Lung (tissue), 17 donors: ENCODE measurements at places on chromosomes 13 and 19. TPM values are rescaled to one million over a fixed set of nuclear protein-coding genes. Genes with fewer than 3 reads are reported as not detected.

DNA sequence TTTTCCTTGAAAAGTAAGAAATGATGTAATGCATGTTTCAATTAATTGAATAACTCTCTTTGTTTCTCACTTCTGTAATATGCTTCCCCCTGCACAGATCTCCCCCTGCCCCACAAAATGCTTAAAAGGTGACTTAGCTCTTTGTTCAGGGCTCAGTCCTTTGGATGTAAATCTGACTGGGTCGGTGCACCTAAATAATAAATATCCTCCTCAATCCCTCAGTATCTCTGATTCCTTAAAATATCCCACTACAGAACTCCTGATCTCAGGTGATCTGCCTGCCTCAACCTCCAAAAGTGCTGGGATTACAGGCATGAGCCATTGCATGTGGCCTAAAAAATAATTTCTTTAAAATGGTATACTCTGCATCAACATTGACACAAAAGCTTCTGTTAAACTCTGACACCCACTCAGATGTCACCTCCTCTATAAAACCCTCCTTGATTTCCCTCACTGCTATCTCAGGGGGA lies 107.0 kb downstream of the ZNF429 start:
- no peak for DNase-seq

- DNase-seq: no peak
Observed at GRCh38 chr19:49549045-49549444, 21.2 kb downstream of the RCN3 start.

DNA sequence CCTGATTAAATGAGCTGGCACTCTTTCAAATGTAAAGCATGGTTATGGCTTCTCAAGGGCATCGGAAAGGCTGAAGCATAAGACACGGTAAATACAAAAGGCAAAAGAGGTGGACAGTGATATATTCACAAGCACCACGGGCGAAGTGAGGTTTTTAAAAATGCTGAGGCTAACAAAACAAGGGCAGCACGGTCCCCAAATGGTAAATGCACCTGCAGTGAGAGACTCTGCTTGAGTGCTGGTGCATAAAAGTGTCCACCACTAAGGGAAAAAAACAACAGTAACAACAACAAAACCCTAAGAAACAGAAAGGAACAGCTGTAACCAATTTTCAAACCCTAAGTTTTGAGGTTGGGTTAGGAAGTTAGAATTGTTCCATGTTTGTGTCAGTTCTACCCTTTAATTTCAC lies 234.9 kb downstream of the PCDH9 start:
- DNase-seq: no peak

The APOC4 gene
- not detected for total RNA-seq

DNA sequence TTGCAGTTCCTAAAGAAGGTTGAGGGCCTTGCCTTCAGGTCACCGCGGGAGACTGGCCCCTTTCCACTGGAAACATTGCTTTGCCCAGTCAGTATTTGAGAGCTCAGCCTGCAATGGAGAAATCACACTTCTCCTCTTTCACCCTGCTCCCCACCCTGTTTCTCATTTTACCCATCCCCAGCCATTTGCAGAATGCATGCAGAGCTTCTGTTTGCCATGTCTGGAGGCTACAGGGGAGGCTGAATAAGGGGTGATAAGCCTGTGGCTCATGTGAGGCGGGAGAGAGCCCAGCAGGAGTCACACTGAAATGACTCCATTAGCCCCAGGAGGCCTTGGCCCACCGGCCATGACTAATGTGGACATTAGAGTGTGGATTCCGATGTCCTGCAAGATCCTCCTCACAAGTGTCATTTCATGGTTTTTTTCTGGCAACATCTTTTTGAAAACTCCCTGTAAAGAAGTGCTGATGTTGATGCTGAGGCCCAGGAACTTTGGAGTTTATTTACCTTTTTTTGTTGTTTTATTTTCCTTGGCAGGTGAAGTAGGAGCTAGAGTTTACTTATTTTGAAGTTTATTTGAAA lies 6.3 kb downstream of the SPINT2 start:
- no peak for DNase-seq

DNA sequence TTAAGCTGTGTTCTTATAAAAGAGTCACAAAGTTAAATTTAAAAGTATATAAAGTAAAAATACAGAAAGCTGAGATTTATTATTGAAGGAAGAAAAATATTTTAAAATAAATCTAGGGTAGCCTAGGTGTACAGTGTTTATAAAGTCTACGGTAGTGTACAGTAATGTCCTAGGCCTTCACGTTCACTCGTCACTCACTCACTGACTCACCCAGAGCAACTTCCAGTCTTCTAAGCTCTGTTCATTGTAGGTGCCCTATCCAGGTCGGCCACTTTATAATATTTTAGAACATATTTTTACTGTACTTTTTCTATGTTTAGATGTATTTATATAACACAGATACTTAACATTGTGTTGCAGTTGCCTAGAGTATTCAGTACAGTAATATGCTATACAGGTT lies 47.4 kb downstream of the NDFIP2 start:
- DNase-seq: no peak

- DNase-seq: peak; percentile 86
Observed at GRCh38 chr19:46426035-46426505, 2.7 kb downstream of the PNMA8C start.

The GGACT gene
- total RNA-seq: 5.3 TPM

The ZNF112 gene
- total RNA-seq: 11.3 TPM

DNA sequence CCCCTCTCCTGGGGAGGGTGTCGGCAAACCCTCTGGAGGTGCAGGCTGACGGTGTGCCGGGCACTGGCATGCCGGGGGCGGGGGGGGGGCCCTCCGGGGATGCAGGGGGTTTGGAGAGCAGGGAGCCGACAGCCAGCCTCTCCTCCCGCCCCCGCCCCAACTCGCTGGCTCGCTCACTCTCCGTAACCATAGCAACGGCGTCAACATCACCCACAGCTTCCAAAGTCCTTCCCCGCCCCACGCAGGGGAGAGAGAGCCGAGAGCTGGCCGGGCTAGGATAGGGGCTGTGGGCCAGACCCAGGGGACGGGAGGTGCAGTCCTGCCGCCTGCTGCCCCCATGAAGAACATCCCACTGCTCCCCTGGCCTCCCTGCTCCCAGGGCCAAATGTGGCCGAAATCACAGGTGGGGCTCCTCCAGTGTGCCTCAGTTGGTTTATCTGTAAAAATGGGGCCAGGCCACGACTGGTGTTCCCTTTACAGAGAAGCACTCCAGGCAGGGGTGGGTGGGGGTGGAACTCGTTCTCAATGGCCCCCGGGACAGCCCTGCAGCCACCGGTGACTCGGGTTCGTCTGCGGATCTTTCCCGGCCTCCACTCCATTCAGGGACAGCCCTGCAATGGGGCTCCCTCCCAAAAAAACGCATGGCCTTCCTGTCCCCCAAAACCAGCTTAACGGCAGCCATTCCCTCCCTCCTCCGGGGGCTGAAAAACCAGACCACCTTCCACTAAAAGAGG lies 3.2 kb downstream of the KLF16 start:
- peak; percentile 92 for DNase-seq

DNA sequence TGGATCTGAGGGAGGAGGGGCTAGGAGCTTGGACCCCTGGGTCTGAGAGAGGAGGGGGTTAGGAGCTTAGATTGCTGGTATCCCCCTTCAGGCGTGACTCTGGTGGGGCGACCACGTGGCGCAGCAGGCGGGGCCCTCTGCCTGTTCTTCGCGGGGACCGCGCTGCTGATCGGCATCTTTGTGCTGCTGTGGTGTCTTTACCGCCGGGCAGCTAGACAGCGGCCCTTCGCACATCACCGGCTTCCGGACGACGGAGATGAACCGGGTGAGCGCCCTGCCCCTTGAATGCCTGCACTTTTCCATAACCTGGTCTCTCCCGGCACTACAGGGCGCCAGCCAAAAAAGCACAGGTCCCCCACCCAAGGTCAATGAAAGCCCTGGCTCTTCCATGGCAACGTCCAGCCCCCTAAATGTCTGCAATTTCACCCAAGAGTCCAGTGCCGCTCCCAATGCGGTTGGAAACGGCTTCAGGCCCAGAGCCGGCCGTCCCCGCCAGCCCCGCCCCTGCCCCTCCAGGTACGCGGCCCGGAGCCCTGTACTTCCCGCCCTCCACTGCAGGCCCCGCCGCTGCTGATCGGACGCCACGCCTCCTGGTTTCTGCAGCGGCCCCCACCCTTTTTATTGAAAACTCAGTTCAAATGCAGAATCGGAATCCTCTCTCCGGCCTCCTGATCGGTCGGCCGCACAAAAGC lies 2.8 kb downstream of the GFY start:
- no peak for DNase-seq

DNA sequence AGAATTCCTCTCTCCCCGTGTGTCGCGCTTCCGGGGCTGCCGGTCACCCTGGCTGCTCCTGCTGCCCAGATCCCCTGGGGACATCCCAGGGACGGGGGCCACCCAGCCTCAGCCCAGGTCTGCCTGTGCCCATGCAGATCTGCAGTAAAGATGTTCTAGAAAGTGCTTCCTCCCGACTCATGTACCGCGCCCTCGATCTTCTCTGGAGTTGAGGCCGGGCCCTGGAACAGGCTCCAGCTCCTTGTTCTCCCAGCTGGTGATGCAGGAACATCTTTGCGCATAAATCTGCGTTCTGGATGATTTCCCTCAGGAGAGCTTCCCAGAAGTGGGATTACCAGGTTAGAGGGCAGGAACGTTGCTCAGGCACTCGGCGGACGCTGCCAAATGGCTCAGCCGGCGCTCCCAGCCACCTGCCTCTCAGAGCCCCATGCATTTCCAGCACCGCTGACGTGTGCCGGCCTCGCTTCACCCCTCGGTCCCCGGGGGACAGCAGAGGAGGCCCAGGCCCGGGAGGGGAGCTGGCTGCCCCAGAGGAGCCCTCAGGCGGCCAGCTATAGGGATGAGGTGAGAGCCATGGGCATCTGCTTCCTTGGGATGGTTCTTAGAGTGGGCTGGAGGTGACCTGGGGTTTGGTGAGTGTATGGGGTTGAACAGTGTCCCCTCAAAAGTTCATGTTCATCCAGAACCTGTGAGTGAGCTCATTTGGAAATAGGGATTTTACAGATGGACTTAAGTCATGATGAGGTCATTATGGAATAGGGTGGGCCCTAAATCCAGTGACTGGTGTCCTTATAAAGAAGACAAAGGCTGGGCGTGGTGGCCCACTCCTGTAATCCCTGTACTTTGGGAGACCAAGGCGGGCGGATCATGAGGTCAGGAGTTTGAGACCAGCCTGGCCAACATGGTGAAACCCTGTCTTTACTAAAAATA lies 42.6 kb downstream of the CRTC1 start:
- no peak for DNase-seq

- DNase-seq: peak; percentile 37
Observed at GRCh38 chr19:45999653-46000121, 4.4 kb downstream of the CCDC61 start.

DNA sequence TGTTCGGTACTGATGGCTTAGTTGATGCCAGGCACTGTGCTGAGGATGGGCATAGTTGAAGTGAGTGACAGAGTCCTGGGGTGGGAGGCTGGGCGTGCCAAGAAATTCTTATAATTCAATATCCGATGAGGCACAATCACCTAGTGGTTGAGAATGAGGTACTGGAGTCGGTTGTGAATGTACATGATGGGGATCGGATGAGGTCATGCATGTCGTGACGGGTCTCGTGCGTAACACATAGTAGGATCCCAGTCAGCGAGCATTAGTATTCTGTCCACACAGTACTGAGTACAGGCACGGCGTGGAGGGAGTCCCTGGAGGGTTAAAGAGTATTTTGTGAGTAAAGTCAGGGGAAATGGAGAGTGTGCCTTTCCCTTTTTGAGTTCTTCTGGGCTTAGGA lies 2.8 kb downstream of the SAFB start:
- DNase-seq: no peak

GRCh38 chr13:110635405-110636002 lies 20.2 kb downstream of the NAXD start:
- no peak for DNase-seq

The ZNF682 gene
- total RNA-seq: 9.6 TPM

DNA sequence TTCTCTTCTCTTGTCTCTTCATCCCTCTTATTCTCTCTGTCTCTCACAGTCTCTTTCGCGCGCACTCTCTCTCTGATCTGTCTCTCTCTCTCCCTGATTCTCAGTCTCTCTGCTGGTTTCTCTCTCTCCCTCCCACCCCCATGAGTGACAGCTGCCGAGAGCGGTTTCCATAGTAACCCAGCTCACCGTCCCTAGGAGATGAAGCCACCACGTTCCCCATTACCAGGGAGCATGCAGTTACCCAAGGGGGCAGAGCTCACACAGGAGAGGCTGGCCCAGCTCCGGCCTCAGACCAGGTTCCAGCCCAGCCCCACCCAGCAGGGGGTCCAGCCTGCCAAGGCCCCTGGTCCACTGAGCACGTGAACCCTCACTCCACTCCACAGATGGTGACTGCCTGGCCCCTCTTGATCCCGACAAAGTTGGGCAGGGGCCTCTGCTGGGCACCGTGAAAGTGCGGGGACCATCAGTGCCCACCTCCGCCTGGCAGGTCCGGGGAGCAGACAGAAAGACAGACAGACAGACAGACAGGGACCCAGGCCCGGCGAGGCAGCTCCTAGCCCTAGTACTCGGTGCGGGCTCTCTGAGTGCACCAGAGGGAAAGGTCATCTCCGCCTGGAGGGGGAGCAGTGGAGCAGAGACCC lies 50.6 kb downstream of the CELF5 start:
- no peak for DNase-seq

- no peak for DNase-seq
Observed at GRCh38 chr19:33718651-33719254, 77.9 kb upstream of the KCTD15 start.

GRCh38 chr19:32748497-32748896 lies 28.9 kb downstream of the TDRD12 start:
- DNase-seq: no peak

The ELSPBP1 gene
- total RNA-seq: not detected

DNA sequence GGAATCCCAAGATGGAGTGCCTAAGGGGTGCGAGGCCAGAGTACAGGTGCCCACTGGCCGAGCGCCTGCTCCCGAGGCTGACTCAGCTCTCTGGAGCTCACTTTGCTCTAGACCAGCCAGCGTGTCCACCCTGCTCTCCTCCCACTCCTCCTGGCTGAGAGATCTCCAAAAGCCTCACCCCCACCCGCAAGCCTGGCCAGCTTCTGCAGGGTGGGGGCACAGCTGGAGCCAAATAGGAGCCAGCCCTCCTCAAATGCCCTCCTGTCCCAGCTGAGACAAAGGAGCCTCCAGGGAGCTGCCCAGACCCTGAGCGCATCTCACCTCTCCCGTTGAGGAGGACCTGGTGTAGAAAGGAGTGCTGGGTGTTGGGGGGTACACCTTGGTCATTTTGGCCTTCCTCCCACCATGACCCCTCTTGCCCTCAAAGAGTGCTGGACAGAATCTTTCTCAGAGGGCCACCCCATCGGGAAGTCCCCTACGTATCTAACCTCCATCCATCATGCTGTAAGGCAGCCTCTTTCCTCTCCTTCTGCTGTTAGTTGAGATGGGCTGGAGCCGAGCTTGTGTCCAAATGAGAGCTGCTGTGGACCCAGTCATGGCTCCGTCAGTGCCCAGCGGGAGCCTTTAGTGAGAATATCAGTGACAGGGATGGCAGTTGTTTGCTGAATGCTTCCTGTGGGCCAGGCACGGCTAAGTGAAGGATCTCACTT lies 123.9 kb upstream of the VSTM2B start:
- DNase-seq: no peak

GRCh38 chr19:45472563-45473366 lies 5.0 kb downstream of the FOSB start:
- peak; percentile 72 for DNase-seq

DNA sequence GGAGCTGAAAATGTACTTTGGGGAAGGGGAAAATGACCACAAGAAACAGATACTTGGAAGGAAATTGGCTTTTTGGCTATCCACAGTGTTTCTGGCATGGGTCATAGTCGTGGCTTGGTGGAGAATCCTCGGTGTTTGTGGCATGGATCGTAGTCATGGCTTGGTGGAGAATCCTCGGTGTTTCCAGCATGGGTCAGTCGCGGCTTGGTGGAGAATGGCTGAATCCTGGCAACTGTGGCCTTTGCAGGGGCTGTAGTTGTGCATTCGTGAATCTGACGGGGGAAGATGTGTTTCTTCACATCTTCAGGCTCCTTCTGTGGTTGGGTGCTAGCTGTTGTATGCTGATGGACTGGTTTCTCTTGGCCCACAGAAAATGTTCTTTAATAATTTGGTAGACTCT lies 61.7 kb upstream of the MCF2L start:
- no peak for DNase-seq
